ENCODE measurements at places on chromosomes 6 and 20.

DNA sequence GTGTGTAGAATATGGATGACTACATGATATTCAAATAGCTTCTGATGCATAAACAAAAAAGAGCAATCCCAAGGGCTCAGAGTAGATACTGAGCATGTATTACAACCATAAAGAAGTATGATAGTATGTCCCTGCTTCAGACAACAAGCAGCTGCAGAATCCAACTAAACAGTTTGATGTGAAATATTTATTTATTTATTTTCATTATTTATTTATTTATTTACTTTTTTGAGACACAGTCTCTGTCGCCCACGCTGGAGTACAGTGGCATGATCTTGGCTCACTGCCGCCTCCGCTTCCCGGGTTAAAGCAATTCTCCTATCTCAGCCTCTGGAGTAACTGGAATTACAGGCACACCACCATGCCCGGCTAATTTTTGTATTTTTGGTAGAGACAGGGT, 384.3 kb downstream of the KHDRBS2 start:
- DNase-seq: no peak

DNA sequence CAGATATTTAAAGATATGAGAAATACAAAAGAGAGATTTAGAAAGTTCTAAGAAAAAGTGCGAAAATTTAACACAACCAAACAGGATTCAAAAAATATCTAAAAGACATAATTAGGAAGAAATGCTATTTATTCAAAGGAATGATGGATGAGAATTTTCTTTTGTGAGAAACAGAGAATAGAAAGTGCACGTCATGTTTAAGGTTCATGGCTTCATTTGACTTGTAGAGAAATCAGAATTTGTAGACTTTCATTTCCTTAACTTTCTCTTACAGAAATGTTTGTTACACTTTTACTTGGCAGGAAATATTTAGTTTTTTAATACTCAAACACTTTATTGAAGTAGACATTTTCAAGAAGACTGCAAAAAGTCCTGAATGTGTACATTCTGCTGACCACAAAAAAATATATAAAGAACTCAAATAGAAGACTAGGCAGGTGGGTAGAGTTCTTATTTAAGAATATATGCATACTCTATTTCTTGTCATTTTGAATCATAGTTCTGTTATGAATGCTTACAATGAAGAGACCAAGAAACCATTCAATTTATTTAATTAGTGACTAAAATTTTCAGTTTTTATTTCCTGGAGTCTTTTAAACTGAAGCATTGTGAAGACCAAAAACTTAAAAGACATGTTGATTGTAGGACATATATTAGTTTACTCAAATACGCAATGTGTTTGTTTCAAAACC, 710.5 kb upstream of the HS3ST5 start:
- no peak for DNase-seq

DNA sequence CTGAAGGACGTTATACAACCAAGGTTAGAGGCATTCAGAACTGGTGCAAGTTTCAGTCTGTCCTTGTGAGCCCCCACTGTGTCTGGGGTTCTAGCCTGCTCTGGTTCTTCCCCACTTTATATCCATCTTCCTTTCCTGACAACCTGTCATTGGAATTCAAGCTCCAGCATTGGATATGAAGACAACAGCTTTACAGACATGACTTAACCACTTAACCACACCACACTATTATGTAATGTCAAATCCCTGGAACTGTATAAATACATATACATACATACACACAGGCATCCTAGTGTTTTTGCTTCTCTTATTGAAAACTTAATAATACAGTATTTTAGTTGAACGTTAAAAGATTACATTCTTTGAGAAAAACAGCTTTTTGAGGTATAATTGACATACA, 217.9 kb upstream of the SGK1 start:
- no peak for DNase-seq

DNA sequence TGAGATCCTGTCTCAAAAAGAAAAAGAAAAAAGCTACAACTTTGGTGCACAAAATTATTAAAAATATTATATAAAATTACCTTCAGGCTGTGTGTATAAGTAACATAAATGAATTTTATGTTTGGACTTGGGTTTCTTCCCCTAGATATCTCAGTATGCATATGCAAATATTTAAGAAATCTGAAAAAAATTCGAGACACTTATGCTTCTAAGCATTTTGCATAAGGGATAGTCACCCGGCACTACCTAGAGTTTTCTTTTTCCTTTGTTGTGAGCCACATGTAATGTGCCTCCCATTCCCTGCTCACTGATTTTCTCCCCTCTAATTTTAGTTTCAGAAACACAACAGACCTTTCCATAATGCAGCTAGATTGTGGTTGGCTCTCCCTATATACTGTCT, 79.4 kb downstream of the NCOA3 start:
- DNase-seq: no peak

- no peak for DNase-seq
These were observed 7.5 kb downstream of the TFAP2B start for GRCh38 chr6:50826037-50826761.

- DNase-seq: no peak
These were observed 88.9 kb downstream of the GINS1 start for GRCh38 chr20:25496165-25496967.

Measured in activated CD8-positive, alpha-beta memory T cell treated with anti-CD3 and anti-CD28 coated beads for 1 hour (primary cell).